Stimulated activated CD8-positive, alpha-beta memory T cell treated with anti-CD3 and anti-CD28 coated beads, Interleukin-4, amount 100 ng/mL, for 4 hours (primary cell): ENCODE measurements at places on chromosomes 7 and 10.

GRCh38 chr10:117410557-117410956 lies 35.3 kb upstream of the PDZD8 start:
- DNase-seq: no peak

DNA sequence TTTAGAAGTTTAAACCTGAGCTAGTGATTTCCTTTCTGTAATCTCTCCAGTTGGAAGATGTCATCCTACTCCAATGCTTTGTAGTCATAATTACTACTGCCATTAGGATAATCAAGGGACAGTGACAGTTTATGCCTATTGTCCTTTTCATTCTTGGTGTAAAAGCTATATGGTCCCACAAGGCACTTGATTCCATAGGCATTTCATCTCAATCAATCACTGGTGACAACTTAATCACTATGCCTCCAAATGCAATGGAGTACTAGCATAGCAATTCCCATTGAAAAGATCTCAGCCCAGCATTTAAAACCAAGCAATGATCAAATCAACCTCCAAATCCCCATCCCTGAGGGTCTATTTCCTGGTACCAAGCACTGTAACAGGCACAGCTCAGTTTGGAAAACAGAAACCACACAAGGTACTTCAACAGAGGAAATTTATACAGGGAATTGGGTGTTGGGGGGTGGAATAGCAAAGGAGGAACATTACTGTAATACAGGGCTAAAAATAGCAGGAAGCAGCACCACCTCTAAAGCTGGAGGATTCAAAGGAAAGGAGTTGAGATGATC lies 51.0 kb downstream of the FHIP2A start:
- DNase-seq: no peak

- no peak for DNase-seq
Measured at GRCh38 chr7:154783281-154783909, 219.5 kb downstream of the PAXIP1 start.

GRCh38 chr10:986881-987619 lies 1.2 kb upstream of the GTPBP4 start:
- no peak for DNase-seq

GRCh38 chr7:80883154-80884025 lies 35.5 kb downstream of the SEMA3C start:
- no peak for DNase-seq

DNA sequence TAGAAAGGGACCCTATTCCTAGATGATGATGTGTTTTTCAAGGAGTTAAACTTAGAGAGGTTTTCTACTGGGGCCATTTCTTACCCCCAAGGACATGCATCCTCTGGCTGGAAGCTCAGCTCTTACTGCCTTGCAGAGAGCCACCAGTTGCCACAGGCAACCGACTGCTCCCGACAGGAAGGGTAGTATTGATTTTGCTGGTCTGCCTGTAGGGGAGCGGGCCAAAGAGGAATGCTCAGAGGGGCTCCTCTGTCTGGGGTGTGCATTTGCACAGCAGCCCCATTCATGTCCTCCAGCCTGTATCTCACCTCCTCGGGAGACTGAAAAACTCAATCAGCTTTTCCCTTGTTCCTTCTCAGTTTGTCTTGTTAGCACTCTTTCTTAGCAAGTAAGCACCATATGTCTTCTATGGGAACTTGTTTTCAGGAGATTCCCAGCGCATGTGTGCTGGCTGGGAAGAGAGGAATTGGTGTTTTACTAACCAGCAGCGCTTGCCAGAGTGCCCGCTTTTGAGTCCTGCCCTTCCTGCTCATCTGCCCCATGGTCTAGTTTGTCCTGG lies 739.0 kb upstream of the GALNT17 start:
- DNase-seq: no peak

DNA sequence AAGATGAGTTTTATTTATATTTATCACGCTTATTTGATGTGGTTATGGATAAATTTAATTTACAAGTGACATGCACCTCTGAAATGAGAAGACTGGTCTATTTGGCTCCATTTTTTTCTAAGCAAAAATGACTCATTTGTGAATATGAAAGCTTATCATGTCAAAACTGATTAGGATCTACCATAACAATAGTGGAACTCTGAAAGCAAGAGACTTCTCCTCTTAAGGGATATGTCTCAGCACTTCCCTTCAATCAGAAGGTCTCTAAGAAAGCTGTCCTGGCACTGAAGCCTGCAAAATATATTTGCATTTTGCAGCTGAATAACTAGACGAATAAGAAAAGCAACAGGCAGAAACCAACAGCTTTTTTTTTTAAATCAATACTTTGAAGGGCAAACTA lies 12.7 kb downstream of the FAS start:
- DNase-seq: no peak

DNA sequence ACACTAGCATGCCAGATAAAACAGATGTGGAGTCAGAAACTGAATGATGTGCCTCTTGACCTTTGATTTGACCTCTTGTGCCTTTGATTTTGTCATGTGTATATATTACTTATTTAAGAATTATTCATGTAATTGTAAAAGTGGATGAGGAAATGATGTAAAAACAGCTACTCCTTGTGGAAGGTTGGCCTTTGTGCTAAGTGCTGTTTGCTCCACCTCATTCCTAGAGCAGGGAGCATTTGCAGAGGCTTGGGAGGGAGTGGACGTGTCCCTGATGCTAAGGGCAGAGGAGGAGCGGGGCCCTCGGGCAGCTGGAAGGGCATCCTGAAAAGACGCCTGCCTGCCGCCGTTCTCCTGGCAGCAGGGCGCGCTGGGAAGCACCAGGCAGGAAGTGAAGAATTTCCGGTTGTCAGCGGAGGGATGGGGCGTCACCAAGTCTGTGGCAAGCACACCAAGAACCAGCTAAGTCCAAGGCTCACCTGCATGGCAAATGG lies 197.6 kb upstream of the ZNF32 start:
- DNase-seq: no peak

DNA sequence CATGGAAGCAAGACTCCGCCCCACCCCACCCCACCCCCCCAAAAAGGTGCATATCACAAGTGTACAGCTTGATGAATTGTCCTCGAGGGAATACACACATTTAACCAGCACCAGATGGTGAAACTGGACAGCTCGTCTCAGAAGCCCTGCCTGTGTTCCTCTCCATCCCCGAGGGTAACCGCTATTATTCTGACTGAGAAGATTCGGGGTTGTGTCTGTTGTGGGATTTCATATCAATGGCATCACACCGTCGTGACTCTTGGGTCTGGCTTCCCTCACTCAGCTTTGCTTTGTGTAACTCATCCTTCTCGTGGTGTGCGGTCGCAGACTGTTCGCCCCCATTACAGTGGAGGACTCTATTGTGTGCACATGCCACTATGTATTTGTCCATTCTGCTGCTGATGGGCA lies 18.9 kb downstream of the PODXL start:
- no peak for DNase-seq

DNA sequence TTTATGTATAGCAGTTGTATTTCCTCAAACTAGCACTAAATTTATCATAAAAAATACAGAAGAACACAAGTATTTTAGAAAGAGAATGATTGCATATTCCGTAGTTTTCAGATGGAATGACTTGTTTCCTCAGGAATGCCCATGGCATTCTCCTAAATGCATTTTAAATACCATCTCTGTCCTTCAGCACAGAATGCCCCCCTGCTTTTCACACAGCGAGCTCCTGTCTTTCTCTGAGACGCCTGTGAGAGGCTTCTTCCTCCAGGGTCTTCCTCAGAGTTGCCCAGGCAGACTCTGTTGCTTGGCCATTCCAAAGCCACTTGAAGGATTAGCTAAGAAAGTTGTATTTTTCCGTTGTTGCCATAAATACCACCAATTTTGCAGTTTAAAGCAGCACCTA lies 10.1 kb downstream of the LANCL2 start:
- no peak for DNase-seq

- no peak for DNase-seq
Measured at GRCh38 chr7:602341-603141, 82.9 kb upstream of the PDGFA start.

DNA sequence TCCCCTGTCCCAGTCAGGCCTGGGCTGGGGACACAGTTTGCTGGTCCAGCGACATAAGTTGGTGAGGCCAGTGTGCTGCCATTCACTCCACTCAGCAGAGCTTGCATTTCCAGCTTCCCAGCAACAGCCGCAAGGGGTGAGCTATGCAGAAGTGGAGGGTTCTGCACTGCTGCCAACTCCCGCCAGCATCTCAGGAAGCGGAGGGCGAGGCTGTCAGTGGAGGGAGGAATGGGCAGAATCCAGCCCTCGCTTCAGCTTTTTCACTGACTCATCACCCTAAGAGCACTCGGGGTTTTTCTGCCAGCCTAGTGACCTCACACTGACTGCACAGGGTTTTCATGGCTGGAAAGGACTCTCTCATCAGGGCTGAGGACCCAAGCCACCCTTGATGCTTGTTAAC lies 625.1 kb upstream of the MKI67 start:
- DNase-seq: no peak

GRCh38 chr7:44062903-44063295 lies 2.5 kb downstream of the PGAM2 start:
- no peak for DNase-seq

- DNase-seq: no peak
Measured at GRCh38 chr7:82423446-82423845, 20.1 kb downstream of the CACNA2D1 start.

DNA sequence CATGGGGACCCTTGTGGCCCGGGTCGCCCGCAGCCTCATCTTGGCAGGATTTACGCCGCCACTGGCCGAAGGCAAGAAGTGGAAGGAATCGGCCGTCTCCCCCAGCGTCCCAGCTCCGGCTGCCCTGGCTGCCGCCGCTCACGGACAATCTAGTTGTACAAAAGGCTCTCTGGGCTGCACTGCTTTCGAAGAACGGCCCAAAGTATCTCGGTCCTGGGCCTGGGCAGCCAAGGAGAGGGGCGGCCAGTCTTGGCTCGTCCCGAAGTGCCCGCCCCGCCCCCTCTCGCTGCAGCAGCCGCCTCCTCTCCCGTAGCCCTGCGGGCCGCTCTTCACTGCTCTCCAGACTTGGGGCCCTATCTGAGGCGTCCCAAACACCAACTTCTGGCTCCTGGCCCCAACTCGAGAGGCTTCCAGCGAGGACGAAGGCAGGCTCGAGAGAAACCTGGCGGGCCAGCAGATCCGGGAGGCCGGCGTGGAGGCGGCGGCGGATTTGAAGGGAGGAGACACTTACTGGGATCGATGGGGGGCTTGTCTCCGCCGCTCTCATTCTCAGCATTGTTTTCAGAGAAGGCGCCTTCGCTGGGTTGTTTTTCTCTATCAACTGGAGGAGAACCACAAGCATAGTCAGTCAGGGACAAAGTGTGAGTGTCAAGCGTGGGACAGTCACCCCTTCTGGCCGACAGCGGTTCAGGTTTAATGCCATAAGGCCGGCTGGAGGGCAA lies 809 bp downstream of the HOXA9 start:
- no peak for DNase-seq

- no peak for DNase-seq
Measured at GRCh38 chr10:30039567-30039966, 19.8 kb downstream of the JCAD start.

GRCh38 chr10:88120599-88121333 lies 257.3 kb downstream of the PTEN start:
- no peak for DNase-seq

DNA sequence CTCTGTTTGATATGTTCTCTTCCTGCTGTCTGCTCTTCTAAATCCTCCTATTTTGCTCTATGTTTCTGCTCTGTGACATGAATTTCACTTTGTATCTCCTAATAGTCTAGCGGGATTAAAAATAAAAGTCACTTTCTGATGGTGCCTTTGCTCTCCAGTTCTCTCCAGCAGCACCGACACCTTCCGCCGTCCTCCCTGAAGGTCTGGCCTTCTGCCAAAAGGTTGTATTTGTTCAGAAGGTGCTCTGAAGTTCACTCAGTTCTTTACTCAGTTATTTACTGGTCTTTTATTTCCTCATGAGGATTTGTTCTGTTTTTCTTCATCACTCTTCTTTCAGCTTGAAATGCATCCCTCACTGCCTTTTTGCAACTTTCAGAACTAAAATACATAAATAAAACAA lies 11.2 kb upstream of the EPHA1 start:
- no peak for DNase-seq

- no peak for DNase-seq
Measured at GRCh38 chr10:99532687-99533495, at the start of gene NKX2-3. Gene NKX2-3 (plus strand): TSS chr10:99532942. CDS start chr10:99533132, 190 bp downstream.

DNA sequence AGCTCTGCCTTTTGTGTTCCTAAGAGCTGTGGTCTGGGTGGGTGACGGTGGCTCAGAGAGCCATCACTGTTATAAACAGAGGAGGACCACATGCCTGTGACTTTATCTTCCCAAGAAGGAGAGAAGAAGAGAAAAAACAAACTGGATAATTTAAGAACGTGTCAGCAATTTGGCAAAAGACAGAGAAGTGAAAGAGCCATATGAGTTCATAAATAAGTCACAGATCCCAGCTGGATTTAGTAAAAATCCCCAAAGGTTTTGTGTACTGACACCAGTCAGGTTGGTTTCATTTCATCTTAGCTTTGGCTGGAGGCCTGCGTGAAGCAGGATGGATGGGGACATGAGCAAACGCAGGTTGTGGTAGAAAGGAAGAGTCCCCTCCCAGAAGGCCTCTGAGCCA lies 120.7 kb downstream of the CXCL12 start:
- DNase-seq: no peak

DNA sequence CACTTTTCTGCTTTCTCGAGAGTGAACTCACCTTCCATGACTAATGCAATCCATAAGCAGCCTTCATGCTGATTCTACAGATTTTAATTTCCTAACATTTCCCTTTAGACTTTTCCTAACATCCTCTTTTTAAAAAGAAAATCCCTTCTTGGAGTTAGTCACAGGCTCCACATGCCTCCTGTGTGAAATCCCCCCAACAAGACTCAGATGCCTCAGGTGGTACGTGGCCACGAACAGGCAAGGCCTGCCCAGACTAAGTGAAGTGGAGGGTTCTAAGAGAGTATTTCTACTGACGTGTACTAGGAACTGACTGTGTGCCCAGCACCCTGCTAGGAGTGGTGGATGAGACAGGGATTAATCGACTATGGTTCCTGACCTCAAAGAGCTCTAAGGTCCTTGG lies 125.9 kb upstream of the HPS1 start:
- no peak for DNase-seq

DNA sequence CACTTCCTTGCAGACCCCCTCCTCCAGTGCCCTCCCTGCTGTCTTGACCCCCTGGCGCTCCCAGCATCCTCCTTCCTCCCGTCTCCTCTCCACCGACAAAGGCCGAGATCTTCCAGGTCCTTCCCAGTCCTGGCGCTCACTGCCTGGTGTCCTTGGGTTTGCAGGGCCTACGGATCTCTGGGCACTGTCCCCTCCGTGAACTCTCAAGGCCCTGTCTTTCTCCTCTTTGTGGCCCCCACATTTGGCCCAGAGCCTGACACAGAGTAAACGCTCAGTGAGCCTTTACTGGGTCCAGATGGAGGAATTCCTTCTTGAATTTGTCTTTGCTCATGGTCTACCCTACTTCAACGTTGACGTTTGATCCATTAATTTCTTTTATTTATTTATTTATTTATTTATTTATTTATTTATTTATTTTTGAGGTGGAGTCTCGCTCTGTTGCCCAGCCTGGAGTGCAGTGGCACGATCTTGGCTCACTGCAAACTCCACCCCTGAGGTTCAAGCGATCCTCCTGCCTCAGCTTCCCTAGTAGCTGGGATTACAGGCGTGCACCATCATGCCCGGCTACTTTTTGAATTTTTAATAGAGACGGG lies 29.7 kb downstream of the TMEM270 start:
- DNase-seq: no peak
